ENCODE measurements at places on chromosomes 16 and 17. TPM values are rescaled to one million over a fixed set of nuclear protein-coding genes. Genes with fewer than 3 reads are reported as not detected.

- DNase-seq: no peak
Observed at GRCh38 chr16:20871258-20871657, 28.9 kb downstream of the DCUN1D3 start.

DNA sequence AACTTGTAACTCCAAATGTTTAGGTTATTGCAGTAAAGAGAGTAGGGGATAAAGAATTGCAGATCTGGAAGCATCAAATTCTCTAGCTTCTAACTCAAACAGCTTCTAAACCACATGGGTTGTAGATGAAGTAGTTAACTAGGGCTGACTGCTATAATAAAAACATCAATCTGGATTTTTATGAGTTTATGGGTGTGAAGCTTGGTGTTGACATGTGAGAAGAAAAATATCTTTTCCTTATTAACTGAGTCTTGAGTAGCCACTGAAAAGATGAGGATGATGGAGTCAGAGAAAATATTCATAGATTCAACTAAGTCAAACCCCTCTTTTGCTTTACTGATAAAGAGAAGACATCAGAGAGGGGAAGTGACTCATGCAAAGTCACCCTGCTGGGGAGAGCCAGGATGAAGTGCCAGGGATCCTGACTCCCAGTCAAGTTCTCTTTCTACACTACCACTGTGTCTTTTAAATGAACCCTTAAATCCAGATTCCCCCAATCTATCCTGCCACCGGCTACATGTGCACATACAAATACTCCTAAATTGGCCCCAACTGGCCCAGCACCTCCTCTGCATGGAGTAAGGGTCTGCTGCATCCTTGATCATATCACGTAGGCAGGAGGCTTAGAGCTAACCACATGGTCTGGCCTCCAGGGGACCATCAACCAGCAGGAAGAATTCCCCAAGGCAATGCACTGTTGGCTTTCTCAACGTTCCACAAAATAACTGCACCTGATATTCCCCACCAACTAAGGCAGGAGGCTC is 264.0 kb upstream of the CCL2 start:
- no peak for DNase-seq

KRT23 gene
- total RNA-seq: 7.0 TPM

SPNS2 gene
- 158 TPM for total RNA-seq

All from mucosa of gallbladder (tissue), 1 donor.